ENCODE measurements at places on chromosomes 2 and 18. TPM values are rescaled to one million over a fixed set of nuclear protein-coding genes. Genes with fewer than 3 reads are reported as not detected.

CWC22 gene
- total RNA-seq, result 15.3 TPM

CAPN14 gene
- 2.2 TPM for total RNA-seq

DOK6 gene
- under 0.01 TPM for total RNA-seq

COLEC12 gene
- total RNA-seq, result 0.24 TPM

TMEM198 gene
- total RNA-seq, result under 0.01 TPM

UGT1A4 gene
- total RNA-seq, result 1.3 TPM

ERMN gene
- total RNA-seq, result not detected

PLCD4 gene
- 1.3 TPM for total RNA-seq

HOXD13 gene
- not detected for total RNA-seq

TRABD2A gene
- total RNA-seq, result 0.72 TPM

YIPF4 gene
- 27.1 TPM for total RNA-seq

KYNU gene
- 41.1 TPM for total RNA-seq

METTL5 gene
- total RNA-seq, result 104 TPM

ALLC gene
- not detected for total RNA-seq

VIT gene
- total RNA-seq, result not detected

STARD6 gene
- total RNA-seq, result not detected

Data from tracheal epithelial cell (primary cell).